ENCODE measurements at places on chromosomes 16 and 17. TPM values are rescaled to one million over a fixed set of nuclear protein-coding genes. Genes with fewer than 3 reads are reported as not detected.

GRCh38 chr16:58332997-58333700, 38.3 kb upstream of the PRSS54 start:
- H3K4me1 ChIP-seq, result peaks cover 9% of the 10 kb centered on the region
- H3K27ac ChIP-seq, result no peak overlapping the region
- H3K4me3 ChIP-seq, result no peak overlapping the region
- DNase-seq, result no peak
- no peaks in the 10 kb centered on the region for H3K36me3 ChIP-seq
- H3K27me3 ChIP-seq, result no peaks in the 10 kb centered on the region

Gene NUPR1
- 92.4 TPM for total RNA-seq

Gene CDT1
- 7.6 TPM for total RNA-seq

DNA sequence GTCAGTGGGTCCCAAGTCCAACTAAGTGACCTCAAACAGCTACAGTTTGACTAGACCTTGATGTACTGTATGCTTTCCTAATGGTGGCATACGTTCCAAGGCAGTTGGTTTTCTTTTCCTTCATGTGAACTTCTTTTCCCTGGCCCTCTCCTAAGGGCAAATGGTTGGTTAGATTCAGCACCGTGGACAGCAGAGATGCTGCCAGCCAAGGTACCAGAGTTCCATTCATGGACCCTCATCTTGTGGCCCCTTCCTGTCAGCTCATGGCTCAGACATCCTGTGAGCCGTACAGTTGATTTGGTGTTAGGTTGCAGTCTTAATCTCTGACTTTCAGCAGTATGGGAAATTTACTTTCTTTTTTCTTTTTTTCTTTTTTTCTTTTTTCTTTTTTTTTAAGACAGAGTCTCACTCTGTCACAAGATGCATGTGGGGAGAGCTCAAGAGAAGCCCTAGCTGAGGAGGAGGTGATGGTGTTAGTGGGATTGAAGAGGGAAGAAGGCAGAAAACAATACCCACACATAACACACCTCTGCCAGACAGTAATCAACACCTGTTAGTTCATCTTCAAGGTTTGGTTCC, 122.4 kb downstream of the USP31 start:
- no peak for DNase-seq
- H3K27ac ChIP-seq, result no peak overlapping the region
- no peaks in the 10 kb centered on the region for H3K36me3 ChIP-seq
- H3K4me1 ChIP-seq, result no peaks in the 10 kb centered on the region
- no peak overlapping the region for H3K4me3 ChIP-seq

- H3K4me3 ChIP-seq, result no peak overlapping the region
- H3K27me3 ChIP-seq, result no peaks in the 10 kb centered on the region
- H3K4me1 ChIP-seq, result no peaks in the 10 kb centered on the region
- no peak for DNase-seq
Observed at GRCh38 chr16:15703029-15703736, 53.1 kb downstream of the NDE1 start.

DNA sequence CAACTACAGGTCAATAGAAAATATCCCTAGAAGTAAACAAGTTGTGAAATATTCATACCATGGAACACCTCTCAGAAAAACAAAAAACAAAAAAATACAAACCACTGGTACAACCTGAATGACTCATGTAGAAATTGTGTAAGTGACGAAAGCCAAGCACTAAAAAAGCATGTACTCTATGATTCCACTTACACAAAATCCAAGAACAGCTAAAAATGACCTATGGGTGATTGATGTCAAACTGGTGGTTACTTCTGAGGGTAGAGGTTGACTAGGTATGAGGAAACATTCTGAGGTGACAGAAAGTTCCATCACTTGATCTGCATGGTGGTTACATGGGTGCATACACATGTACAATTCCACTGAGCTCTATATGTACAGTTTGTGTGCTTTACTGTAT, 31.1 kb downstream of the DHRS7C start:
- no peaks in the 10 kb centered on the region for H3K4me1 ChIP-seq
- H3K27me3 ChIP-seq, result no peaks in the 10 kb centered on the region
- H3K36me3 ChIP-seq, result no peaks in the 10 kb centered on the region
- DNase-seq, result no peak
- H3K27ac ChIP-seq, result no peak overlapping the region

Gene PRSS8
- 81.7 TPM for total RNA-seq

DNA sequence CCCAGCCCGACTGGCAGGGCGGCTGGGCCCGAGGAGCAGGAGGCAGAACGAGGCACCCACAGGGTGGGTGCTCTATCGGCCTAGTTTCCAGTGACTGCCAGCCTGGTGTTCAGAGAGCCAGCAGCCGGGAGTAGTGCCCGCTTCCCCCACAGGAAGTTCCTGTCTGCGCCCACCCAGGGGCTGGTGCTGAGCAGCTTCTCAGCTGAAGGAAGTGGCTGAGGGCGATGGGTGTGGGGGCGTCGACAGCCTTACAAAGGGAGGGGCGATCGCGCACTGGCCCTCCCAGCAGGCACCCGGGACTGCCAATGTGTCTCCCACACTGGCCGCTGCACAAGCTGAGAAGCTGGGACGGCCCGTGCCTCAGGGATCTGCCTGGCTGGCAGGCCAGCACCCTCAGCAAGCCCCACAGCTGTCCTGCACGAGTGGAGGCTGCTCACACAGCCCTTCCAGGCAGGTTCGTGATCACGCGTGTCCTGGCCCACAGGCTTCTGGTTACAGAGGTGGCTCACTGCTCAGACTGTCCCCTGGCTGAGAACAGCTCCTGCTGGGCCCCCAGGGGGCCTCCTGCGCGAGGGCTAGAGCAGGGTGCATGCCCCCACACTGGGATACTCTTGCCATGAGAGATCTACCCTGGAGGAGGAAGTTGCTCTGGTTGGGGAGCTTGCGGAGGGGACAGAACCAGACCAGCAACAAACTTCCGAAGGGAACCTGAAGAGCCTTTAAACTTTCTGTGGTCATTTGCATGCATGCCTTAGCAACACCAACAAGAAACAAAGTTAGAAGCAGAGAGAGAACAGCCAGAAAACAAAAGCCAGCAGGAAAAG, 2.5 kb downstream of the RNF166 start:
- no peaks in the 10 kb centered on the region for H3K27me3 ChIP-seq
- no peak overlapping the region for H3K27ac ChIP-seq
- no peak overlapping the region for H3K4me3 ChIP-seq

GRCh38 chr16:27254262-27254811, 14.2 kb downstream of the NSMCE1 start:
- H3K27ac ChIP-seq, result peak overlapping the region; percentile 18
- no peaks in the 10 kb centered on the region for H3K4me1 ChIP-seq
- peaks cover 7% of the 10 kb centered on the region for H3K36me3 ChIP-seq
- no peak overlapping the region for H3K4me3 ChIP-seq
- no peaks in the 10 kb centered on the region for H3K27me3 ChIP-seq
- no peak for DNase-seq

Gene SOST
- not detected for total RNA-seq

- no peak overlapping the region for H3K4me3 ChIP-seq
- H3K36me3 ChIP-seq, result no peaks in the 10 kb centered on the region
- no peak for DNase-seq
- H3K27ac ChIP-seq, result no peak overlapping the region
- H3K27me3 ChIP-seq, result no peaks in the 10 kb centered on the region
Observed at GRCh38 chr16:75287708-75288107, 36.3 kb upstream of the BCAR1 start.

- no peaks in the 10 kb centered on the region for H3K27me3 ChIP-seq
- DNase-seq, result no peak
- H3K36me3 ChIP-seq, result peaks cover 9% of the 10 kb centered on the region
- H3K4me3 ChIP-seq, result no peak overlapping the region
- H3K4me1 ChIP-seq, result peaks cover 56% of the 10 kb centered on the region
Observed at GRCh38 chr16:67441907-67442306, 11.0 kb downstream of the HSD11B2 start.

DNA sequence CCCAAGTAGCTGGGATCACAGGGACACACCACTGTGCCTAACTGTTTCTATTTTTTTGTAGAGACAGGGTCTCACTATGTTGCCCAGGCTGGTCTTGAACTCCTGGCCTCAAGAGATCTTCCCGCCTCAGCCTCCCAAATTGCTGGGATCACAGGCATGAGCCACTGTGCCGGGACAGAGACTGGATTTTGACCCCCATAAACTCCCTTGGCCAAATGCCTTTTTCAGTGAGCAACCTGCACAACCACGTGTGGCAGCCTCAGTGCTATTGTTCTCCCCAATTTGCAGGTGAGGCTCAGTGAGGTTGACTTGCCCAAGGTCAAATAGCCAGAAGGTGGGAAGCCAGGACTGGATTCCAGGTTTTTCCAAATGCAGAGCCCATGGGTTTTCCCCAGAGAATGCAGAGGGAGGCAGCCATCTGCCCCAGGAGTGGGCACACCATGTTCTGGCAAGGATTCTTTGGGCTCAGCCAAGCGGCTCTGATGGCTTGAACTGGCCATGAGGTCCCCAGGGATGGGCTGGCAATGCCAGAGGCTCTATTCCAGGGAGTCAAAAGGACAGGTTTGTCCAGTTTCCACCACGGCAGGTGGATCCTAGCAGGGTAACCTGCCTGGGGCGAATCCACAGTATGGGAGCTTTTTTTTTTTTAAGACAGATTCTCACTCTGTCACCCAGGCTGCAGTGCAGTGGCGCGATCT, 1.8 kb downstream of the IL27 start:
- H3K4me3 ChIP-seq, result no peak overlapping the region
- no peak overlapping the region for H3K27ac ChIP-seq
- peaks cover 5% of the 10 kb centered on the region for H3K4me1 ChIP-seq
- H3K36me3 ChIP-seq, result no peaks in the 10 kb centered on the region

GRCh38 chr16:72884573-72884972, 163.4 kb downstream of the ZFHX3 start:
- H3K4me1 ChIP-seq, result no peaks in the 10 kb centered on the region
- DNase-seq, result no peak
- no peak overlapping the region for H3K4me3 ChIP-seq
- H3K36me3 ChIP-seq, result peaks cover 5% of the 10 kb centered on the region

Gene KCNH6
- total RNA-seq, result 0.78 TPM

- H3K4me3 ChIP-seq, result no peak overlapping the region
- no peaks in the 10 kb centered on the region for H3K27me3 ChIP-seq
- H3K27ac ChIP-seq, result no peak overlapping the region
Observed at GRCh38 chr17:44207743-44208142, 8.1 kb upstream of the ATXN7L3 start.

DNA sequence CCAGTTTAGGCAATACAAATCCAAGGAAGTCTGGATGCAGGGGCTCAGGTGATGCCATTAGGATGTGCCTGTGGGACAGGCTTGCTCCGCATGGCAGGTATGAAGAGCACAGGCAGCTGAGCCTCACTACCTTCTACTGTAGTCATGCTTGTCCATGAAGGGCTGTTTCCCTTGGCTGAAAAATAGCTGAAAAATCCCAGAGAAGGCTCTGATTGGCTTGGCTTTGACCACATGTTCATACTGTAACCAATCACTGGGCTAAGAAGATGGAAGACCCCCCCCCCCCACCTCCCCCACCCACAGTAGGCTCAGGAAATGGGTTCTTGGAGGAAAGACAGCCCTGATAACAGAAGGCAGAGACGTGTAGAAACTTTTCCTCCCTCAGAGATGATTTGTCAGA, 66.5 kb upstream of the LGALS9 start:
- H3K4me3 ChIP-seq, result no peak overlapping the region
- DNase-seq, result no peak
- no peak overlapping the region for H3K27ac ChIP-seq
- no peaks in the 10 kb centered on the region for H3K27me3 ChIP-seq
- H3K4me1 ChIP-seq, result peaks cover 75% of the 10 kb centered on the region

Gene TUBB3
- total RNA-seq, result not detected

All from body of pancreas (tissue), 4 donors.